ENCODE measurements at places on chromosomes 7 and 10. TPM values are rescaled to one million over a fixed set of nuclear protein-coding genes. Genes with fewer than 3 reads are reported as not detected.
A peak's percentile ranks its signal among the peaks of the same experiment; 100 is the strongest.

GRCh38 chr10:58570307-58570723, 57.6 kb downstream of the BICC1 start:
- no peak overlapping the region for H3K27ac ChIP-seq
- no peaks in the 10 kb centered on the region for H3K36me3 ChIP-seq
- no peaks in the 10 kb centered on the region for H3K4me1 ChIP-seq
- H3K4me3 ChIP-seq, result no peak overlapping the region
- no peaks in the 10 kb centered on the region for H3K27me3 ChIP-seq

DNA sequence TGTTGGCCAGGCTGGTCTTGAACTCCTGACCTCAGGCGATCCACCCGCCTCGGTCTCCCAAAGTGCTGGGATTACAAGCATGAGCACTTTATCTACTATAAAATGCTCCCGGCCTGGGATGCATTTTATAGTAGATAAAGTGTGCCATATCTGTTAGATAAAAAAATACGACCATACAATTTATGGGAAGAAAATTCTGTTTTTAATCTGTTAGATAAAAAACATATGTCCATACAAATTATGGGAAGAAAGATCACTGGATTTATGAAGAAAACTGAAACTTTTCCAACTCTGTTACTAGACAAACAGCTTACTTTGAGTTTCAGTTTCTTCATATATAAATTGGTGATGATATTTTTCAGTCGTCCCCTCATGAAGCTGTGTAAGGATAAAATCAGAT, 4.5 kb downstream of the TSPAN13 start:
- no peak overlapping the region for H3K27ac ChIP-seq
- H3K36me3 ChIP-seq, result no peaks in the 10 kb centered on the region
- H3K4me3 ChIP-seq, result no peak overlapping the region
- no peaks in the 10 kb centered on the region for H3K27me3 ChIP-seq

DNA sequence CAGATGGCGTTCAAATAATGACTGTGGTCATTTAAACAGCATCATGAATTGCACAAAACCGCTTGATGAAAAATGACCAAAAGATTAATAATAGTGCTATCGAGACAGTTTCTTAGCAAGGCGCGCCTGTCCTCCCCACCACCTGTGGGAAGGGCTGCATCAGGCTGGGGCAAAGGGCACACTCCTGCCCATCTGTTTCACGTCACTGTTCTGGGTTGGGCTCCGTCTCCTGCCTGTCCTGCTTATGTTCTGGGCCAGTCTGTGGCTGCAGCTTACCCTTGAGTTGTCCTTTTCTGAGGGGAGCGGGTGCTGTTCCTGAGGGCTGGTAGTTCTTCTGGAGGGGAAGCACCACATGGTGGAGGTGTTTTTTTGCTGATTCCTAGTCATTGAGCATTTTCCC, 13.3 kb downstream of the RBM17 start:
- H3K4me1 ChIP-seq, result no peaks in the 10 kb centered on the region
- H3K27ac ChIP-seq, result no peak overlapping the region
- H3K4me3 ChIP-seq, result no peak overlapping the region
- no peaks in the 10 kb centered on the region for H3K27me3 ChIP-seq

- H3K4me1 ChIP-seq, result peaks cover 10% of the 10 kb centered on the region
- no peak for DNase-seq
- H3K36me3 ChIP-seq, result no peaks in the 10 kb centered on the region
Observed at GRCh38 chr10:69089638-69090599, 2.0 kb downstream of the SRGN start.

GRCh38 chr7:38975944-38976392, 1.7 kb upstream of the POU6F2 start:
- H3K27ac ChIP-seq, result no peak overlapping the region
- peak overlapping the region; percentile 32 for H3K4me3 ChIP-seq
- H3K4me1 ChIP-seq, result peaks cover 9% of the 10 kb centered on the region
- DNase-seq, result no peak
- H3K27me3 ChIP-seq, result no peaks in the 10 kb centered on the region
- H3K36me3 ChIP-seq, result no peaks in the 10 kb centered on the region

Gene SPDYE2
- not detected for total RNA-seq

Gene MBL2
- total RNA-seq, result not detected

Gene FASTK
- total RNA-seq, result 60.2 TPM

All from vagina (tissue), 2 donors.